ENCODE measurements at places on chromosomes 5 and 9.
A peak's percentile ranks its signal among the peaks of the same experiment; 100 is the strongest.

- no peak for DNase-seq
Observed at GRCh38 chr5:37448941-37449340, 69.8 kb downstream of the WDR70 start.

DNA sequence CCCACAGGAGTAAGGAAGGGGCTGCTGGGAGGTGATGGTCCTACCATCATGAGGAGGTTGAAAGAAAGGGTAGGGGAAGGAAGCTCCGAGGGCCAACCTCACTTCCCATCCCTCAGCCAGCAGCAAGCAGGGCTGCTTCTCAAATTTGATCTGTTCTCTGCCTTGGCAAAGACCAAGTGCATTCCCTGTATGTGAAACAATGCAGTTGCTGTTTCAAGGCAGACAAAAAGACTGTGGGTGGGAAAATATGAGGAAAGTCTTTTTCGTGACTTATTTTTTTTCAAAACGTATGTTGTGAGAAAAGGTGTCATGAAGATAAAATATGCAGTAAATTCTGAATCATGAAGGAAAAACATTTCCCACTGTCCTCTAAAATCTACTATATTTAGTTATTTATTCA lies 165.9 kb downstream of the ARSB start:
- no peak for DNase-seq

- DNase-seq, result no peak
Observed at GRCh38 chr5:67045816-67046740, 150.5 kb downstream of the CD180 start.

GRCh38 chr5:100913298-100913697 lies 10.2 kb upstream of the ST8SIA4 start:
- no peak for DNase-seq

DNA sequence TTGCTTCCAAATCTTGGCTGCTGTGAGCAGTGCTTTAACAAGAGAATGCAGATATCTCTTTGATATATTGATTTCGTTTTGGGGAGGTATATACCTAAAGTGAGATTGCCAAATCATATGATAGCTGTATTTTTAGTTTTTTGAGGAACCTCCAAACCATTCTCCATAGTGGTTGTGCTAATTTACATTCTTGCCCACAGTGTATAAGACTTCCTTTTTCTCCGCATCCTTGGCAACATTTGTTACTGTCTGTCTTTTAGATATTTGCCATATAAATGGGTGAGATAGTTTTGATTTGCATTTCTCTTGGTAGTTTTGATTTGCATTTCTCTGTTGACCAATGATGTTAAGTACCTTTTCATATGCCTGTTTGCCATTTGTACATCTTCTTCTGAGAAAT lies 10.0 kb upstream of the PLK2 start:
- peak; percentile 75 for DNase-seq

- DNase-seq, result no peak
Observed at GRCh38 chr5:154683101-154683880, 71.9 kb upstream of the LARP1 start.

GRCh38 chr5:157961896-157962590 lies 103.1 kb upstream of the CLINT1 start:
- no peak for DNase-seq

- peak; percentile 60 for DNase-seq
Observed at GRCh38 chr9:82606492-82607382, 456.2 kb downstream of the RASEF start.

DNA sequence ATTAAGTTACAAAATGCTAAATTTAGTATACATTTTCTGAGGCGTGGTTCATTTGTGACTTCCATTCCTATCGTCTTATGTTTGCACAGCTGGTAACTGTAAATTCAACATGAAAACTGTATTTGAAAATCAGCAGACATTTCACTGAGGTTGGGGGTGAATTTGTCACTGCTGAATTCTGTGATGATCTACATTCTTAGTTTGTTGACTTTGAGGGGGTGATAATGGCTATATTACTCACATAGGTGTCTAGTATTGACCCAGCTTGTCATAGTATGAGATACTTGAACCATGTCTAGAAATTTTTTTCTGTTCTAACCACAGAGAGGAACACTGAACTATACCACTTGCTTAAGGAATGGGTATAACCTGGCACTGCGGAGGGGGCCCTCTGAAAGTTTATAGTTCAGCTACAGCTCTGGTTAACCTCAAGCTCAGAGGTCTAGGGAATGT lies 313.3 kb downstream of the PIK3R1 start:
- DNase-seq, result no peak

Measured in MV-4-11 (cell line).